Vagina (tissue), 2 donors: ENCODE measurements at places on chromosomes 6 and 20.

DNA sequence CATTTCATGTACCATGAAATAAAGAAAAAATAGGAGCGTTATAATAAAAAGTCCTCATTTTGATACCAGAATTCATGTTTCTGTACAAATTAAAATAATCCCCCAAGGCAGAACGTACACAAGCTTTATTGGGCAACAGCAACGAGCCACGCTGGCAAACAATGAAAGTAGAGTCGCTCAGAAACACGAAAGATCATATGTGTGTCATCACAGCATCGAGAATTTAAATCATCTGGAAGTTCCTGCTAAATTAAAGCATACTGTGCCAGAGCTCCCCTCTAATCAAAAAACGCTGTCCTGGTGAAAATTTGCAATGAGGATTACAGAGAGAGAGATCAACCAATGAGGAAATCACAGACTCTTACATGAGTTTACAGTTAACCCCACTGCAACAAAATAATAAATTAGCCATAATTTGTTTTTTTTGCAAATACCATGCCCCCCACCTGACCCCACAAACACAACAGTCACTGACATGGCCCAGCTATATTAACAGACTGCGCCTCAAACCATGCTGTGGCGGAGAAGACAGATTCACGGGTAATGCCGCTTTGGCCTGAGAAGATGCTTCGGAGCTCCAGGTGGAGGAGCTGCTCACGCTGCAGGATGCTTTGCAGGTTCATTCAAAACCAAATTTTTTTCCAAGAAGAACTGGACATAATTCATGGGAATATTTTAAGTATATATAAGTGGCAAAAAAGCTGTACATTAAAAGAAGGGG, 54.3 kb upstream of the NFATC2 start:
- no peak for DNase-seq

DNA sequence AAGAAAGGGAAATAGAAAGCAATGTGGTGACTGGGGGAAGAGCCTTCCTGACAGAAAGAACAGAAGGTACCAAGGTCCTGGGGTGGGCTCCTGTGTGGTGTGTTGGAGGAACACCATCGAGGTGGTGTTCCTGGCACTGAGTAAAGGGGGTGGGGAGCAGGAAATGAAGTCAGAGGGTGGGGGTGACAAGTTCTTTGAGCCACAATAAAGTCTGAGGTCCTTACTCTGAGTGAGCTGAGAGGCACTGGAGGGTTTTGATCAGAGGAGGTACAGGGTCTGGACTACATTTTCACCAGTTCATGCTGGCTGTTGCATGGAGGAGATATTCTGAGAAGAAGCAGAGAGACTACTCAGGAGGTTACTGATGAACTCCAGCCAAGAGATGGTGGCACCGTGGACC, 198.2 kb downstream of the GMPR start:
- DNase-seq = no peak

DNA sequence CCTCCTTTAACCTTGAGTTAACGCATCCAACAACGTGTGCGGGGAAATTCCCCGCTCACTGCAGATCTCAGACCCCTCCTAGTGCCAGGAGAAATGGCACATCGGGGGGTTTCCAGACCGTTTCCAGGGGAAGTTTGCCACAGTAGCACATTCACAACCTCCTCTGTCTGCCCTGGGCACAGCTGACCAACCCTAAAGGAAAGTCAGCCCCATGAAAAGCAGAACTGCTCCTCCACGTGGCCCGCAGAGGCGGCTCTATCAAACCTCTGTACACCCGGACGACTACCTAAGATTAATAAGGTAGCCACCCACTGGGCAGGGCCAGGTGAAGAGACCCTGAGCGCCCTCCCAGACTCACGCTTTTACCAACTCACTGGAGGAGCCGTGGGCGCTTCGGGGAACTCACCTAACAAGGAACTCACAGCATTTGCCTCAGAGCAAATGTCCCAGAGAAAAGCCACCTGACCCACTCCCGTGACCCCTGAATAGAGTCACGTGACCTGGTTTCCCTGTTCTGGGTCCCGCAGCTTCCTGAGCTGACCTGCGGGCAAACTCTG, 93.1 kb downstream of the PRND start:
- DNase-seq = no peak

GRCh38 chr6:56477241-56477640, 165.4 kb downstream of the DST start:
- no peak for DNase-seq

GRCh38 chr6:17397764-17398194, 4.4 kb downstream of the CAP2 start:
- DNase-seq = no peak

DNA sequence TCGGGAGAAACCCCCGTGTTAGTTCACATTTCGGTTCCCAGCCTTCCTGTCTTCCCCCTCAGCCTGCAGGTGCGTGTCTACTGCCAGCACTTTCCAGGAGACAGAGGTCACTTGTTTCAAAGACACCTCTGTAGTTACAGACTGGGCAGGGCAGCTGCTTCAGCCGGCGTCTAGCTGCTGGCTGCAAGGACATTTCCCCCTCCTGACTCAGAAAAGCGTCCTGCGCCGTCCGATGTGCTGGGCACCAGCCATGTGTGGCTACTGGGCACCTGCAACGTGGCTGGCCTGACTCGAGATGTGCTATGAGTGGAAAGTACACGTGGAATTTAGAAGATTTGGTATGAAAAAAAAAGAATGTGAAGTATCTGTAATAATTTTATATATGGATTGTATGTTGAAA, 37.6 kb downstream of the RRBP1 start:
- DNase-seq = no peak

- DNase-seq = no peak
Observed at GRCh38 chr20:17955302-17955701, 13.3 kb downstream of the SNX5 start.

- DNase-seq = no peak
Observed at GRCh38 chr6:57147401-57147800, 24.7 kb upstream of the BAG2 start.
